NCI-H1417 (cell line): ENCODE measurements at places on chromosomes 6 and 20.
A peak's percentile ranks its signal among the peaks of the same experiment; 100 is the strongest.

GRCh38 chr6:118377711-118378414, 170.2 kb upstream of the PLN start:
- DNase-seq: peak; percentile 96

DNA sequence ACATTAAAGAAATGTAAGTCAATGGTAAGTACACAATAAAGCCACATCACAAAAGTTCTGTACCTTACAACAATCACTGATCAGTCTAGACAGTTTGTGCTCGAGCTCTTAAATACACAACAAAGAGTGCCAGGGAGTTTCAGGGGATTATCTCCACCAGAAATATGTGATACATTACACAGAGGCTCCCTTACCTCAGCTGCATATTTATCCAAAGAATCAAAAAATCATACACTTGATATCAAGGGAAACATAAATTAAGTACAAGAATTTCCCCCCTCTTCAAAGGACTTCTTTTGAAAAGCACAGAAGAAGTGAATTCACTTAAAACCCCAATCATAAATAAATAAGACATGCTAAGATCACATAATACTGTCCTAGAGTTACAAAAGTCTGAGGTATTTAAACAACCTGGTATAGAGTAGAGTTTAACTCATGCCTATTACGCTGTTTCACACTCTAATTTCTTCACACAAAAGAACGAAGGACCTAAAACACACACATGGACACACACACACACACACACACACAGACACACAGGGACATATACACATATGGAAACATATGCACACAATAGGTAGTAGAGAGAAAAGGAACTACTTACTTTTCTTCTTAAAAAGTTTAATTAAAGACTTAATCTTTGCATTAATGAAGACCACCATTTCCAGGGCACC, 528 bp downstream of the NHSL1 start:
- no peak for DNase-seq

GRCh38 chr6:11978169-11978987, 33.7 kb upstream of the HIVEP1 start:
- DNase-seq: no peak

DNA sequence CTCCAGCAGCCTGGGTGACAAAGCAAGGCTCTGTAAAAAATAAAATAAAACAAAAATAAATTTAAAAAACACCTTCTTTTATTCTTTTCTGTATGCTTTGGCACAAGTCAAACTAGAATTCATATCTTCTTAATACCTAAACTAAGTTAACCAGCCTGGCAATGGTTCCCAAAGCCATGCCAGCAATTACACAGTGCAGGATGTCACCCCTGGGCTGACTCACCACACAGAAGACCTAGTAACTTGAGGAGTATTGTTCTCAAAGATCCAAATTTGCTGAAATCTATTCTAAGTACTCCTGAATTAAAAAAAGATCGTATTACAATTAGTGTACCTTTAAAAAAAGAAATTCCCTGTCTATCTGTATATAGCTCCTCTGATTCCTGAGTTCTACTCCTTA, 162.7 kb upstream of the SGK1 start:
- DNase-seq: no peak

DNA sequence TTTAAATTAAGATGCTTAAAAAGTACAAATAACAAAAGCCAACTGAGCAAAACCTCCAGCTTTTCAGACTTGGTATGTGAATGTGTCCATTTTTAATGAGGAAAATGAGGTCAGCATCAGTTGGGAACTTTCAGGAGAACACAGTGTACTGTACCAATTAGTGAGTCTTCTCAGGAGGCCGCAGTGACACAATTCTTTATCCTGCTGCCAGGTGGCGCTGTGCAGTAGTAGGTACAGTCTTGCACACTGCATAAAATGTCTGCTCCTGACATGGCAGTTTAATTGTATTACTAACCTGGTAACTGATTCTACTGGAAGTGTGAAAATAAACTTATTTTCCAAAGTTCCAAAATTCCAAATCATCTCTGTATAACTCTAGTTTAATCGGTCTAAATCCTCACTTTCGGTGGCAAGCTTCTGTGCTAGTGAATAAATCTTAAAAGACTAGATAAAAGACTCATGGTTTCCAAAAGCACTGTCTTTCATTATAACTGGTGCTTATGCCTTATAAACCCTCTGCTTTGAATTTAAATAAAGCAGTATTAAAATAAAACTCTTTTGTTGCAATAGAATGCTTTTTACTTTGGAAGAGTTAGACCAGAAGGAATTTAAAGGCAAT, 214.8 kb upstream of the MMS22L start:
- peak; percentile 56 for DNase-seq

- no peak for DNase-seq
These were observed 337.9 kb downstream of the TAF4 start for GRCh38 chr20:61727761-61728160.

DNA sequence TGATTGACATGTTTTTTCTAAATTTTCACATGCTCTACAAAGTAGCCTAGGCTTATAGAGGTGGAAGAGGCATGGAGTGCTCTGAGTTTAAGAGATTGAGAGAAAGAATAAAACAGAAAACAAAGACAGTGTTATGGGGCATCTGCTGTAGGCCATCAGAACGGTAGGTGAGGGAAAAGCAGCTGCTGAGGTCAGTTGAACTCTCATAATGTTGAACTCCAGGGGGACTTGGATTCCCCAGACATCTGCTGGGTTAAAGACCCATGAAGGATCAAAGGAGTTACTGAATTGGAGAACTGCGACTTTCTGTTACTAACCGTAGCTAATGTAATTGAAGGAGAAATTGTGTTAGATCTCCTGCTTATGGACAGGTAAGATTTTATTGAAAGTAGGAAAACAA, 333.9 kb downstream of the TFAP2B start:
- no peak for DNase-seq

- DNase-seq: no peak
These were observed 36.6 kb downstream of the MGME1 start for GRCh38 chr20:18005170-18005989.

DNA sequence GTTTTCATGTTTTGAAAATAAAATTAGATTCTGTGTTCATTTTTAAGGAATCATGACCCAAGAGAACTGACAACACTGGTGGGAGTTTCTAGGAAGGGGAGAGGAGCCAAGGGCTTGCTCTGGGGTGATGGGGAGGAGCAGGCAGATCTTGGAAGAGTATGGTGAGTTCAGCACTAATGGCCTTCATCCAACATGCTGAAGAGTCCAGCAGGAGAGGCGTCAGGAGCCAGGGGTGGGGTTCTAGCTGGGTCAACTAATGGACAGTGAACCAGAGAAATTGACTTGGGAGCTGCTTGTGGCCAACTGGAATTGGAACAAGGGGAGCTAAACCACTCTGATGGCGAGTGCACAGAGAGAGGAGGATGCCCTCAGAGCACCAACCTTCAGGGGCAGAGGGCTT, 107.1 kb downstream of the MRPL14 start:
- no peak for DNase-seq

- no peak for DNase-seq
These were observed 10.2 kb downstream of the BNIP5 start for GRCh38 chr6:36326356-36326995.

DNA sequence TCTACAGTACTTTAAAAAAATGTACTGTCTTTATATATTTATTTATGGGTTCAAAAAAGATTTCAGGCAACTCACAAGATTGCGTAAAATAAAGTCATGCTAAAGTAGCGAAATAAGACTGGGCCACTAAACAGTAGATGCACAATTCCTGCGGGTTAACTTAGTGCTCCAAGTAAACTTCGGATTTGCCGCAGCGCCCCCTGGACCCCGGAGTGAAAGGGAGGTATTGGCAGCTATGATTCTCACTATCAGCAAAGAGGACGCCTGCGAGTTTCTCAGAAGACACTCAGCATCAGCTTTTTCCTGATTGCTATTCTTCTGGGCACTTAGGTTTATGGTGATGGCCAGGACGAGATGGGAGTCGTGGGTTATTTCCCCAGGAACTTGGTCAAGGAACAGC, 1.4 kb downstream of the OTOR start:
- no peak for DNase-seq

- DNase-seq: no peak
These were observed 46.1 kb upstream of the MTRF1L start for GRCh38 chr6:153048631-153049030.

DNA sequence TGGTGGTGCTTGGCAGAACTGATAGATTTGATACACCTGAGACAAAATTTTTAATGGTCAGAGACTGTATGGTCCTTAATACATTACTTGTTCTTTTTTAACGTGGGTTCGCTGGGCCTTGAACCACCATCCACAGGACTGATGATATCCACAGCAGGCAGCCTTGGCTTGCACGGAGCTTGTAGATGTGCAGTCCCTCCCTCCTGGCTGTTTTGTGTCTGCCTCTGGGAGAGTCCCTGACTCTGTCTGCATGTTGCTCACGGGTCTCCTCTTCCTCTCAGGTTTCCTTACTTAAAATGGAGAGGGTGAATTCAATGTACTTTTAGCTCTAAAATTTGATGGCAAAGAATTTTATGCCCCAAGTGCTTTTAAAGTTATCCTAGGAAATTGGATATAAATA, 17.5 kb downstream of the KIF25 start:
- DNase-seq: no peak

GRCh38 chr20:48034751-48035150, 249.5 kb upstream of the SULF2 start:
- DNase-seq: no peak

DNA sequence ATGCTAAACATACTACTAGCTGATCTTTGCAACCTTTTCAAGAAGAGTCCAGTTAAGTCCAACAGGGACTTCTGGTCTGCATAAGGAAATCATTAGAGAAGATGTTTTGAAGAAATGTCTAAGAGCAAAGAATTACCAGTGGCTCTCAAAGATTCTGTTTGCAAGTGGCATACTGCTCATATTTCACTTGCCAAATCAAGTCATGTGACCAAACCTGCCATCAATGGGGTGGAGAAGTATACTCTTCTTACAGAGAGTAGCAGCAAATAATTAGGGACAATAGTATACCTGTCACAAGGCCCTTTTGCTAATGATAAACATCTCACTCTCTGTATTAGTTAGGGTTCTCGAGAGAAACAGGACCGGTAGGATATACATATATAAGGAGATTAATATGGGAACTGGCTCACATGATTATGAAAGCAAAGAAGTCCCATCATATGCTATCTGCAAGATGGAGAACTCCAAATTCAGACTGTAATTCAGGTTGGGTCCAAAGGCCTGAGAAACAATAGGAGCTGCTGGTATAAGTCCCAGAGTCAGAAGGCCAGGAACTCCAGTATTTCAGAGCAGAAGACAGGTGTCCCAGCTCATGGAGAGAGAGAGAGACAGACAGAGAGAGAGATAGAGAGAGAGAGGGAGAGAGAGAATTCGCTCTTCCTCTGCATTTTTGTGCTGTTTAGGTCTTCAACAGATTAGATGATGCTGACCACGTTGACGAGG, 111.5 kb downstream of the LCA5 start:
- no peak for DNase-seq

GRCh38 chr6:43729537-43729936, 40.5 kb upstream of the VEGFA start:
- no peak for DNase-seq

- no peak for DNase-seq
These were observed 26.2 kb upstream of the EEF1A1 start for GRCh38 chr6:73547036-73547435.

GRCh38 chr20:21781446-21782075, 76.1 kb downstream of the PAX1 start:
- DNase-seq: peak; percentile 30

- DNase-seq: no peak
These were observed 350.1 kb downstream of the RFPL4B start for GRCh38 chr6:112697265-112697664.

DNA sequence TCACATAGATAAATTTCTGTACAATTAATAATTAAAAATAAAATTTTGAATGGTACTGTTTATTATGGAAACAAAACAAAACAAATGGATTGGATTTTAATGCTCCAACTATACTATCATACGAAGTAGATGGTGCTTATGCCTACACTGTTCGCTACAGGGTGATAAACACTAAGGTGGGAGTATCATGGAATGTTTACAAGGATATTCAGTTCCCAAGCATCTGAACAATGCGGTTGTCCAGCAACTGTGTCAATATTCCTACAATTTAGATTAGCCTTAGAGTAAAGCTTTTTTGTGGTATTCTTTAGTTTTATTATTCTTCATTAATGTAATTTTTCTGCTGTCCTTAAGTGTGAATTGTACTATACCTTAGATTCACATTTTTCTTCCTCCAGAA, 105.1 kb downstream of the MMS22L start:
- no peak for DNase-seq

DNA sequence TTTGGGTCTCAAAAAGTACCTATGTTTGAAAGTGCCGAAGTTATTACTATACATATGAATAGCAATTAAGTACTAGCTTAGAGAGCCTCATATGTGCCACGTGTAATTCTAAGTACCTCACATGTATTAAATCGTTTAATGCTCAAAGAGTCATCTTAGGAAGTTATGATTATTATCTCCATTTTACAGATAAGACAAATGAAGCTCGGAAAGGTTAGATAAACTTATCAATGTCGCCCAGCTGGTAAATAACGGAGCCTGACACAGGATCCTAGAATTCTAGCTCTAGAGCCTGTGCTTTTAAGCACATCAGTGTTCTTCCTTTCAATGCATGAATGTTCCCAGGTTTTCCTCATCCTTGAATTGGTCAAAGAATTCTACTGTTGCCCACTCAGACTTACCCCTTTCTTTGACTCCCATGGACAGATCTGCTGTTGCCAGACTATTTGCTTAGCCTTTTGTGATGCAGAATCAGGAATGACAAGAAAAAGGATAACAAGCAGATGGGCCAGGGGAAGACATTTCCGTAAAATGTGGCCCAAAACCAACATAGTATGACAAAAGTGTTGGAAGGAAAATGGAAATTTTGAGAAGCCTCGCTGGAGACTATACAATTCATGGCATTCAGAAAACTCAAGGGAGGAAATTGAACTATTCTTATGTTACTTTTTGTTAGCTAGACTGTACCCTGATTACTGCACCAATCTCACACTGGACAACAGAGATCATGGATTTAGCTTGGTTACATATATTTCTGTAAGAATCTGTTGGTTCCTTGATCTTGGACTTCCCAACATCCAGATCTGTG, 237.1 kb upstream of the CITED2 start:
- no peak for DNase-seq
